A549 treated with Hydrocortisone at 1 μM for 4 hours (cell line): ENCODE measurements at places on chromosomes 1 and 21. TPM values are rescaled to one million over a fixed set of nuclear protein-coding genes. Genes with fewer than 3 reads are reported as not detected.

OR2L2 gene
- total RNA-seq: not detected in 5 replicates

ILDR2 gene
- total RNA-seq: 0.01 to 0.06 TPM (median 0.02 TPM) in 4 of 5 replicates, not detected in the other

SPOCD1 gene
- 3.6 to 4.9 TPM (median 3.9 TPM) in 5 replicates for total RNA-seq

CLEC20A gene
- total RNA-seq: not detected in 5 replicates

SERPINC1 gene
- 0.07 to 0.13 TPM (median 0.10 TPM) in 4 of 5 replicates, not detected in the other for total RNA-seq

MFSD2A gene
- total RNA-seq: 7.0 to 7.7 TPM (median 7.6 TPM) in 5 replicates

GPR137B gene
- total RNA-seq: 15.4 to 16.9 TPM (median 16.6 TPM) in 5 replicates

RAVER2 gene
- total RNA-seq: 3.3 to 5.1 TPM (median 4.5 TPM) in 5 replicates

PLA2G2C gene
- not detected in 5 replicates for total RNA-seq

RPRD2 gene
- 12.5 to 15.7 TPM (median 13.7 TPM) in 5 replicates for total RNA-seq

PCBP3 gene
- total RNA-seq: 1.1 to 1.2 TPM (median 1.2 TPM) in 5 replicates

LCE1D gene
- total RNA-seq: not detected in 5 replicates

GNG12 gene
- 51.8 to 88.6 TPM (median 65.7 TPM) in 5 replicates for total RNA-seq

IGSF3 gene
- total RNA-seq: 12.8 to 20.7 TPM (median 17.9 TPM) in 5 replicates

CLCA2 gene
- 0.03 TPM in 2 of 5 replicates, not detected in the others for total RNA-seq

NR1I3 gene
- not detected in 5 replicates for total RNA-seq

AJAP1 gene
- total RNA-seq: not detected in 5 replicates

S100A11 gene
- 1,506 to 1,968 TPM (median 1,956 TPM) in 5 replicates for total RNA-seq

ADCY10 gene
- total RNA-seq: 0.03 to 0.38 TPM (median 0.10 TPM) in 3 of 5 replicates, not detected in the others

BRINP2 gene
- 0.13 to 0.32 TPM (median 0.15 TPM) in 5 replicates for total RNA-seq

ALPL gene
- total RNA-seq: 0.32 to 0.51 TPM (median 0.47 TPM) in 5 replicates

SLC44A5 gene
- 0.03 to 0.07 TPM (median 0.06 TPM) in 5 replicates for total RNA-seq

CD53 gene
- total RNA-seq: 0.07 TPM in 1 of 5 replicates, not detected in the others

IVL gene
- 0.07 to 0.09 TPM (median 0.08 TPM) in 3 of 5 replicates, not detected in the others for total RNA-seq
